DMS153 (cell line): ENCODE measurements at places on chromosomes 6 and 20.

- no peak for DNase-seq
Observed at GRCh38 chr6:143130928-143131327, 70.2 kb downstream of the AIG1 start.

GRCh38 chr6:152776833-152777232, 26.2 kb downstream of the VIP start:
- DNase-seq: no peak

GRCh38 chr6:37640786-37641395, 56.8 kb downstream of the MDGA1 start:
- DNase-seq: no peak

- DNase-seq: no peak
Observed at GRCh38 chr6:14180609-14181008, 63.0 kb downstream of the CD83 start.

GRCh38 chr6:170209354-170210025, 81.4 kb downstream of the DLL1 start:
- DNase-seq: no peak
